ENCODE measurements at places on chromosomes 13 and 19. TPM values are rescaled to one million over a fixed set of nuclear protein-coding genes. Genes with fewer than 3 reads are reported as not detected.

Gene WDR62
- 21.2 TPM for total RNA-seq

Gene SERP2
- not detected for total RNA-seq

Gene FCAR
- total RNA-seq: not detected

Gene KLHL1
- not detected for total RNA-seq

Gene NLRP4
- not detected for total RNA-seq

Gene CRX
- not detected for total RNA-seq

Gene ZNF221
- total RNA-seq: 0.23 TPM

Gene NCR1
- not detected for total RNA-seq

Gene SSBP4
- 53.9 TPM for total RNA-seq

Gene MRPL4
- total RNA-seq: 74.8 TPM

Gene GGN
- 0.36 TPM for total RNA-seq

Gene ZNF317
- 19.0 TPM for total RNA-seq

Gene MYADM
- 310 TPM for total RNA-seq

Gene SMIM7
- total RNA-seq: 74.6 TPM

Gene CDC42EP5
- total RNA-seq: not detected

Gene IGSF23
- 0.59 TPM for total RNA-seq

Gene HCST
- total RNA-seq: not detected
